ENCODE measurements at places on chromosomes 5 and 9.

DNA sequence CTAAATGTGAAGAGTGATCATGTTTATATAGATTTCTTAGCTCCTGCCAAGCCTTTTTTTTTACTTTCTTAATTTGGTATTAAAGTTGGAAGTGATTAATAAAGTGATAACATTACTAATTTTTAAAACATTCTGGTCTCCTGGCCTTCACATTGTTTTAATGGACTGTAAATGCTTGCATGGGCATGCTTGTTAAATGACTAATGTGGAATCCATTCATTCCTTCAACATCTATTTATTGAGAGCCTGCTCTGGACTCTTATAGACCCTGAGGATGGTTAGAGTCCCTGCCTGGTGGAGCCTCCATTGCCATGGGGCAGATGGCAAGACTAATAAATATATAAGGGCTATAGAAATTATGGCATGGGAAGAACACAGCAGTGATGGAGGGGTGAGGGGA, 103.5 kb downstream of the NTRK2 start:
- no peaks in the 10 kb centered on the region for H3K27me3 ChIP-seq
- H3K4me3 ChIP-seq = no peak overlapping the region
- peaks cover 14% of the 10 kb centered on the region for H3K4me1 ChIP-seq
- peaks cover 5% of the 10 kb centered on the region for H3K36me3 ChIP-seq
- H3K27ac ChIP-seq = no peak overlapping the region

- H3K27me3 ChIP-seq = no peaks in the 10 kb centered on the region
- H3K4me1 ChIP-seq = peaks cover 21% of the 10 kb centered on the region
- no peak overlapping the region for H3K4me3 ChIP-seq
- DNase-seq = no peak
Observed at GRCh38 chr9:124673063-124673462, 98.0 kb downstream of the NR6A1 start.

DNA sequence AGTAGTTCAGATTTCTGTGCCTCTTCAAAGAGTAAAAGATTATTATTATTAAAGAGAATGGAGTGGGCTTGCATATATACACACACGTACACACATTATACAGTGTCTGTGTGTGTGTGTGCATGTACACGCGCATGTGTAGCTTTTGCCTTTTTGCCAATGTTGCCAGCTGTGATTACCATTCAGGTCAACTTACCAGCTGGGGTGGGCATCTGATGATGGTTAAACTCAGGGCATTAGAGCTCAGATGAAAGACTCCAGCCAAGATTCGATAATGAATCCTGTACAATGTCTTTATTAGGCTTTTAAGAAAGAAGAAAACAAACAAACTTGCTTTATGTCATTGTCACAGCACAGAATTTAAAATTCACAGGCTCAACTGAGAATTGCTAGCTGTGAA, 296.5 kb upstream of the DMAC1 start:
- H3K27me3 ChIP-seq = no peaks in the 10 kb centered on the region
- H3K27ac ChIP-seq = no peak overlapping the region
- H3K36me3 ChIP-seq = no peaks in the 10 kb centered on the region
- no peak for DNase-seq
- no peak overlapping the region for H3K4me3 ChIP-seq

DNA sequence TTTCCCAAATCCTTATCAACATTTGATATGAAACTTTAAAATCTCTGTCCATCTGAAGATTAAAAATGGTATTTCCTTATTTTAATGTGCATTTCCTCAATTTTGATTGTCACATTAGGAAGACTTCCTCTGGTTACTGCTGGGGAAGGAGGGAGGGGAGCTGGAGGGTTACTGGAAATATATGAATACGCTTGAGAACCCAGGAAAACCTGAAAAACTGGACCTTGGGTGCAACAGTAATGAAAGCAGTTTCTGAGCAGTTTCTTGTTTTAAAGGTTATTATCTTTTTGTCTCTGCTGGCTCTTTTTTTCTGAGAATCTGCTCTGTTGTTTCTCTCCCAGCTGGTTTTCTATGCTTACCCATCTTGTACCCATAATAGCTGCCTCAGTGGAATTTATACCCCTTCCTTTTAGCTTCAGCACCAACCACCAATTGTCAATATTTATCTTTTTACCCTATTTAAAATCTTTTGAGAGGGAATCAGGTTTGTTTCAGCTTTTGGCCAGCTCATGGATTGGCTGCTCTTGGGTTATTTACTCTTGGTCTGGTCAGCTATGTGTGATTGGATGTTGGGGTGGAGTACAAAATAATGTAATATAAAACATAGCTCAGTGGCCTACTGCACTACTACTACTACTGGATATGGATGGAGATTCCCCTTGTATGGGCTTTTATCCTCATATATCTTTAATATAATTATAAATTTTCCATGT, 67.4 kb downstream of the UNC13B start:
- no peaks in the 10 kb centered on the region for H3K27me3 ChIP-seq
- peaks cover 23% of the 10 kb centered on the region for H3K4me1 ChIP-seq
- H3K27ac ChIP-seq = peak overlapping the region; percentile 87

GRCh38 chr5:127313847-127314473, 23.4 kb downstream of the MEGF10 start:
- H3K27me3 ChIP-seq = peaks cover 10% of the 10 kb centered on the region
- no peak overlapping the region for H3K4me3 ChIP-seq
- H3K4me1 ChIP-seq = peaks cover 5% of the 10 kb centered on the region
- no peak for DNase-seq

All from mesothelial cell of epicardium (in vitro differentiated cells).